ENCODE measurements at places on chromosomes 6 and 20. TPM values are rescaled to one million over a fixed set of nuclear protein-coding genes. Genes with fewer than 3 reads are reported as not detected.

DNA sequence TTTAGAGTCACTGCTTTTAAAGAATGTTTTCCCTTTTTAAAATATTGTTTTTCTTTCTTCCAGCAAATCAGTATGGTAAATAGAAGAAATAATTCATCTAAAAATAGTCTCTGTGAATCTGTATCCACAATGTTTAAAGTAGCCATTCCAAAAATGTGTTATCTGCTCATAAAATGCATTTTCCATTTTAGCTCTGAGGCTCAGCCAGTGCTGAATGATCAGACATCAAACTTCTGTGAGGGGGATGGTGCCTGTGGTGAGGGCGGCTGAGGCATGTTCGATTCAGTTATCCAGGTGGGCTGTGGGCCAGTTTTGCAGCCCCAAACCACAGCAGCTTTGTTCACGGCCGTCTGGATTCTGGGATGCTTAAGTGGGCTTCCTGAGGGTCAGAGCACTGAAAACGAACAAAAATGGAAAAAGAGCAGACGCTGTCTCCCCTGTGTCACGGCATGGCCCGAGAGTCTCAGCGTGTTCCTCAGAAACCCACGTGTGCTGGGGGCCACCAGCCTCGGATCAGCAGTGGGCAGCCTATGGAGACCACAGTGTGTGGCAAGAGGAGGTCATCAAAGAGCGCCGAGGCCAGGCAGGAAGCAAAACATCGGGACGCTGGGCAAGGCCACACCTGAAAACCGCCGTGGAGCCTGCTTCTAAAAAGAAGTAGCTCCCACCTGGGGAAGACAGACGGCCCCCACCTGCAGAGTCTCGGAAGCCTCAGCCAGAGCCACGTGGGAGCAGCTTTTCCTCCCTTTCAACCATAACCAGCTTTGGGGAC lies 134.9 kb upstream of the THBS2 start:
- no peak for DNase-seq

- DNase-seq = no peak
These were observed 187.5 kb upstream of the FKBP1C start for GRCh38 chr6:63023726-63024125.

- DNase-seq = peak; percentile 39
These were observed 43.3 kb downstream of the IL20RA start for GRCh38 chr6:137001299-137001976.

The DSTN gene
- 254 TPM for total RNA-seq

GRCh38 chr20:20761301-20761700 lies 48.9 kb upstream of the RALGAPA2 start:
- DNase-seq = no peak

GRCh38 chr6:109503327-109504224 lies 20.6 kb upstream of the ZBTB24 start:
- no peak for DNase-seq

- no peak for DNase-seq
These were observed 80.7 kb downstream of the RREB1 start for GRCh38 chr6:7188492-7188891.

The SLC16A10 gene
- total RNA-seq = 1.0 TPM

DNA sequence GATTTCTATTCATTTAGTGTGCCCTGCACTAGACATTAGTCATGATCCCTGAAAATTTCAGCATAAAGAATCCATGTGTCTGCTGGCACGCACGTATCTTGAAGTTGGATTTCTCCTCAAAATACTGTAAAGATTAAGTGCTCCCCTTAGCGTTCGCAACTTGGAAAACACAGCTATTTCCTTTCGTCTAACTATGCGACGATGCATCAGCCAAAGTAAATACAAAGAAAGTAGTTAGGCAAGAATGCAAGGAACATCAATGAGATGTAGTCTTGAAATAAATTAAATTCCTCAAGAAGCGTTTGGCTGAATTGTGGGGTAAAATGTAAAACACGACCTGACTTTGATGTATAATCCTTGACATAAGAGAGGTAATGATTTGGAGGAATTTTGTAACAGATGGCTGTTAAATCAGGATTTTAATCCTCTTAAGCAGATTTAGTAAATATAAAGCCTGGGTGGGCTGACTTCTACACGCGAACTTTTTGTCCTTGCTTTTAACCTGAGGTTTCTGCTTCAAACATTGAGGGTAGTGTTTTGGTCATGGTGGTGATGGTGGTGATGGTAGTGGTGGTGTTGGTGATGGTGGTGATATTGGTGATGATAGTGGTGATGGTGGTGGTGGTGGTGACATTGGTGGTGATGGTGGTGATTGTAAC lies 88.2 kb downstream of the FOXF2 start:
- DNase-seq = no peak

DNA sequence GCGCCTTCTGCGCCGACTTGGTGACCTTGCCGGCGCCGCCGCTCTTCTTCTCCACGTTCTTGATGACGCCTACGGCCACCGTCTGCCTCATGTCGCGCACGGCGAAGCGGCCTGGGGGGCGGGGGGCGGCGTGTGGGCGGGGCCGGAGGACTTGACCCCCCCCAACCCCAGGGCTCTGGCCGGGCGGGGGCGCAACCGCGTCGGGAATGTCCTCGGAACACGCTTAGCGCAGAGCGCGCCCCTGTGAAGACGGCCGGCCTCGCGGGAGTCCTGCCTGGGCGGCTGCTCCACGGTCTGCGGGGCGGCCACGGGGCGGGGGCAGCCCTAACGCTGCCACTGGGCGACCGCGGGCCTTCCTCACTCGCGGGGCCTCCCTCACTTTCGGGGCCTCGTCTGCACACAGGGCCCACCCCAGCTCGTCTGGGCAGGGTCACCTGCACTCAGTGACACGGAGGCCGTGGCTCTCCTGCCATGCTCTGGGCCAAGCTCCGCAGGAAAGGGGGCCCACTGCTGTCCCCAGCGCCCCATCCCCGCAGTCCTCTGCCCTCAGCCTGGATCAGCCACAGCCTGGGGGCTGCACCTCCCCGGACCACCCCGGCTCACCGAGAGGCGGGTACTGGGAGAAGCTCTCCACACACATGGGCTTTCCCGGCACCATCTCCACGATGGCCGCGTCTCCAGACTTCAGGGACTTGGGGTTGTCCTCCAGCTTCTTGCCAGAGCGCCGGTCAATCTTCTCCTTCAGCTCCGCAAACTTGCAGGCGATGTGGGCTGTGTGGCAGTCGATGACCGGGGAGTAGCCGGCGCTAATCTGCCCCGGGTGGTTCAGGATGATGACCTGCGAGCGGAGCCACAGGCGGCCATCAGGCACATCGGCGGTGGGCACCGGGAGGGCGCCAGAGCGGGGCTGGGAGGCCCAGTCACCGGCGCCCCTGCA lies 10.3 kb downstream of the EEF1A2 start:
- DNase-seq = no peak

- peak; percentile 29 for DNase-seq
These were observed 114.9 kb downstream of the AKAP7 start for GRCh38 chr6:131250122-131250521.

DNA sequence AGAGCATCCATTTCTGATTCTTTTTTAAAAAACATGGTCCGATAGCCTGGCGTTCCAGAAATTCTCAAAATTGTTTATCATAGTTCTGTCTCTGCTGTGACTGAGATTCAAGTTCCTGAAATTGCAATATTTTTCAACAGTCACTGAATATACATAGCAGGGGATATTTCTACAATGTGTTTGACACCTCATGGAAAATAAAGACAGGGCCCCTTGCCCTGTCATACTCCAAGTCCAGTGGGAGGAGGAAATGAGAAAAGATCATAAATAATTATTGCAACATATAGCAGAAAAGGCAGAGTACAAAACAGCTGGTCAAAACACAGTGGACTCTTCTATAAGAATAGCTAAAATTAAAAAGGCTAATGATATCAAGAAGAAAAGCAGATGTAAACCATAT lies 234.8 kb upstream of the SPTLC3 start:
- DNase-seq = no peak

The RNGTT gene
- 17.6 TPM for total RNA-seq

The RIMS4 gene
- not detected for total RNA-seq

The UBE2C gene
- 31.3 TPM for total RNA-seq

GRCh38 chr6:2582268-2582667 lies 168.5 kb downstream of the MYLK4 start:
- DNase-seq = no peak

DNA sequence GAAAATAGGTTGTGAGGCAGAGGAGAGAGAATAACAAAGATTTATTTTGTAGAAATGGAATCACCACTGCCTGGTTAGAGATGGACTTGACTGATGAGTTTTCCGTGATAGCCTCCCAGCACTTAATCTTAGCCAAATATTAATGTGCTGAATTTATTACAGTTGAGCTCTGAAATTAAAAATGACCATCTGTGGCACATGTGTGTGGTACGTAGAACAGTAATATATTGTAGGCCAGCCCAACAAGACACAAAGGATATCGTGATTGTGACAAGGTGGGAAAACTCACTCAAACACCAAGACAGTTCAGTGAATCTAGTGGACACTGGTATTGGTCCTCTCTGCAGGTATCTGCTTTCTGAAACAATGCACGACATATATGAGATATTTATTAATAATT lies 119.4 kb downstream of the HAO1 start:
- DNase-seq = no peak

DNA sequence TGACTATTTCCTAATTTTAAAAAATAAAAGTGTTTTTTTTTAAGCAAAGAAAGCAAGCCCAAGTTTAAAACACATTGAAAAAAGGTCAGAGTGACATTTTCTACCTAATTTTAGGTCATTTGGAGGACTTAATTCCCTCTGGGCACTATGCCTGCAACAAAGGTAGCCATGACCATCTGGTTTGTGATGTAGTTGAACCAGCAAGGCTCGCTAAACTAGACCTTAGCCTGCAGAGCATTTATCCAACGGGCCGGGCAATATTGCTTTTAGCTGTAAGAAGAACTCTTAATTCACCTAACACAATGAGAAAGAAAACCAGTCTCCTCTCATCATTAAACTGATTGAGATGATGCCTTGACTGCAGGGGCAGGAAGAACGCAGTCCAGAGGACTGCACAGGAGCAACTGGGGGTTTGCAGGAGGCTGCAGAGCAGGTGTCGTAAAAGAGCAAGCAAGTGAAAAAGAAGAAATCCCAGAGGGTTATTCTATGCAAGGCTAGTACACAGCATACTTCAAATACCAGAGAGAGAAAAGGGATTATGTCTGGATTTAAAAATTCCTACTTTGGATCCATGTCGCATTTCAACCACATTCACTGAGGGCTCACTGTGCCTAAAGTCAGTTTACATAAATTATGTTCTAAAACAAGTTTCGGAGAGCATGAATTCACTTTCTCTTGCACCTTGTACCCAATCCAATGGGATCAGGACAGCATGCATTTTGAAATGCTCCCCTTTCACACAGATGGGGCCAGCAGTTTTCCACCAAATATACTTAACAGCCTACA lies 12.8 kb downstream of the TRAF3IP2 start:
- DNase-seq = no peak

The ANKRD66 gene
- total RNA-seq = not detected

The PEX3 gene
- 24.4 TPM for total RNA-seq

The TTK gene
- 5.5 TPM for total RNA-seq

GRCh38 chr6:145891126-145891525 lies 73.0 kb downstream of the SHPRH start:
- DNase-seq = no peak

DNA sequence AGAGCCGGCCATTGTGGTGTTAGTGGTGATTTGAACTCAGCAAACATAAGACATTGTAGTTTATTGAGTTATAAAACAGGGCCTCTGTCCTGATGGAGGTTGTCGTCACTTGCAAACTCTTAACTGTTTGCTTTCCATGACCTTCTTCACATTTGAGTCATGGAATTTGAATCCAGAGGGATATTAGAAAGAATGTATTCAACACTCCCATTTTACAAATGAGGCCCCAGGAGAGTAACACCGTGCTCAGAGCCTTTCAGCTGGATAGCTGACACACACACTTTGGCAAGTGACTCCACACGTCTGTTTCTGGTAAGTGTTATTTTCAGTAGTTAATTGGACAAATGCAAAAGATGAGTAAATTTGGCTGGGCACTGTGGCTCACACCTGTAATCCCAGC lies 72.4 kb upstream of the XRN2 start:
- no peak for DNase-seq

DNA sequence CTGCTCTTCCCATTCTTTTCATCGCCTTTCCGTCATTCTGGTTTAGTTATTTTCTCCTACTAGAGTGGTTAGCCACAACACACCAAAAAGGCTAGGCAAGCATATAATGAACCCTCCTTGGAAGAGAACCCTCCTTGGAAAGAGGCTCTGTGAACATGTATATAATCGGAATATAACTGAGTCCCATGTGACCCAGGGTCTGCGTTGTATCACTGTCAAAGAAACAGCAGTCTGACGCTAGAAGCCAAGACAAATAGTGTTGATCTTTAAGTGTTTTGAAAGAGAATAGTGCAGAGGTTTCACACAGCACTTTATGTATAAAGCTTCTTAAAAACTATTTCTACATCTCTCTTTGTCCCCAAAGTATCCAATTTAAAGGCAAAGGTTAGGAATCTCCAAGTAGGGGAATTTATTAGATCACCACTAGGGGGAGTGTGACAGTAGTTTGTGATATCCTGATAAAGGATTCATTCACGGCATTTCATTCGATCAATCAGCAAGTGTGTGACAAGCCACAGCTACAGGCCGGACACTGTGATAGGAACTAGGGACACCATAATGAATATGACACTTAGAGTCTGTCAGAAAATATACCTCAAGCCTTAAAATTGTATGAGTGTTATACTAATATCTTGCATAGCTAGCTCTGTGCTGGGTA lies 395.3 kb downstream of the CD109 start:
- no peak for DNase-seq

- no peak for DNase-seq
These were observed 88.3 kb downstream of the DLGAP4 start for GRCh38 chr20:36394340-36394965.

DNA sequence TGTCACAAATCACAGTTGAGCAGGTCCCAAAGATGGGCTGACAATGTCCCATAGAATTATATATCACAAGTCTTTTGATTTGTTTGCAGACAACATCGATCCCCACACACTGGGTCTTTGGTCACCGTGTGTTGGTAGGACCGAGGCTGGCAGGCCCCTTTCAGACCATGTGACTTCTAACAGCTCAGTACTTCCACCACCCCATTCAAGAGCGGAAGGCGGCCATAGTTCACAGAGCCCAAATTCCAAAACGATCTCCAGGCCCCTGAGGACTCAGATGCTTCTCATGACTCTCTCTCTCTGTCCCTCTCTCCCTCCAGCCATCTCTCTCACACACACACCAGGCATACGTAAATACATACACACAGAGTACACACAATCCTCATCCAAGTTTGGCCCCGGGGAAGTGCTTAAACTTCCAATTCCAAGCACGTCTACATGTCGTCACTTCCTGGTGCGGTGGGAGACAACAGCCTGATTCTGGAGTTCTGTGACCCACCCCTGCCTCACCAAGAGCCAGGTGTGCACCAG lies 155.9 kb upstream of the INSM1 start:
- DNase-seq = no peak

DNA sequence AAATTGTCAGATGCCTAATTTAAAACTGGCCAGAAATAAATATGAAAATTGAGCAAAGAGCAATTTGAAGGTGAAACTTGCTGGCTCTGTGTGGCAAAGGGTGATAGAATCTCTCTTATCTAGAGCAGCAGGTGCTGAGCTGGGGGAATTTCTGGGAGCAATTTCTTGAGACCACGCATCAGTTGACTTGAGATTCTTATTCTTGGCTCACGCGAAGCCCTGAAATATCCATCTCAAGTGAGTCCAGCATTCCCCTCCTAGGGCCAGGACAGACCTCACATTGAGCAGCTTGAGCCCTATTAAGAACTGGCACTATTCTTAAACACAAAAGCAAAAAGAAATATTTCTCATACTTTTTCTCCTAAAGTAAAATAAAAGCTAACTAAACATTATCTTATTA lies 66.3 kb downstream of the MAP7 start:
- DNase-seq = no peak

GRCh38 chr6:6716998-6717763 lies 128.7 kb downstream of the LY86 start:
- no peak for DNase-seq

Measured in kidney epithelial cell (primary cell).